ENCODE measurements at places on chromosomes 4 and X.

DNA sequence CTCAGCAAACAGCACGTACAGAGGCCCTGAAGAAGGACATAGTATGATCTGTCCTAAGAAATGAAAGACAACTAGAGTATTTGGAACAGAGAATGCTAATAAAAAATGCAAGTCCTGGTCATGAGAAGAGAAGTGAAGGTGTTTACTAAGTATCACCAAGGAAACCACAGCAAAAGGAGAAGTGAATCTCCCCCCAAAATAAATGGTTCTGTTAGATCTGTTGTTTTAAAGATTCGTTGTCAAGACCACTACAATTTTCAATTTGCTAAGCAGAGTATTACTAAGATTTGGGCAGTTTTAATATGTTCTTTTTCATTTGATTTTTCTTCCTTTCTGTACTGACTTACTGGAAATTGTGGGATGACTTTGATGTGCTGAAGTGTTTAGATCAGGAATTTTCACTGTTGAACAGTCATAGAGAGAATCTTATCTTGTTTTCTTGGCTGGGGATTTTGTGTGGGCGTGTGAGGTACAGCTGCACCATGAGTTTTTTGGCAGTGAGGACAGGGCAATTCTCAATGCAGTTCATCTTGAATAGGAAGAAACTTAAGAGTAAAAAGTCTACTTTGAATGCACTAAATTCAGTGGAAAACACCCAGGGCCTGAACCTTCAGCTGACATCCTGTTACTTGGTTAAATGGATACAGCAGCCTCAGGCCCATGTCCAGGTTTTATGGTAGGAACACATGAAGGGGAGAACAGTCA is 132.2 kb downstream of the STIM2 start:
- DNase-seq = peak; percentile 79

DNA sequence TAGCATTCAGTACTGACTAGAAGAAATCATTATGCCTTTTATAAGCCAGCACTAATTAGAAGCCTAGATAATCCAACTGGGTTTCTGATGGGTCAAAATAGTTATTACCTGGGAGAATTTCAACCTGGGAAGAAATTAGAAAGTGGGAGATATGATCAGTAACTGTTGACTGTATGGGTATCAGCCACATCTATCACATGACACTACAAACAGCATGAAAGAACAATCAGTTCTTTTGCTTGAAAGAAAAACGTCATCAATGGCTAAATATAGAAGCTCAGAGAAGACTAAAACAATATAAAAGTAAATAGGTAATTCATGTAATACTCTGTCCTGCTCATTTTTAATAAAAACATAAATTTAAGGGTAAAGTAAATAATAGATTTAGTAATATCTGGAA is 145.1 kb downstream of the CAMK2D start:
- DNase-seq = no peak

- DNase-seq = no peak
These were observed 68.8 kb downstream of the ARFIP1 start for GRCh38 chr4:152848508-152848907.

- DNase-seq = peak; percentile 51
These were observed 82.9 kb downstream of the LAS1L start for GRCh38 chrX:65451663-65452062.

GRCh38 chrX:143661286-143661685 is 25.4 kb upstream of the SLITRK4 start:
- no peak for DNase-seq

DNA sequence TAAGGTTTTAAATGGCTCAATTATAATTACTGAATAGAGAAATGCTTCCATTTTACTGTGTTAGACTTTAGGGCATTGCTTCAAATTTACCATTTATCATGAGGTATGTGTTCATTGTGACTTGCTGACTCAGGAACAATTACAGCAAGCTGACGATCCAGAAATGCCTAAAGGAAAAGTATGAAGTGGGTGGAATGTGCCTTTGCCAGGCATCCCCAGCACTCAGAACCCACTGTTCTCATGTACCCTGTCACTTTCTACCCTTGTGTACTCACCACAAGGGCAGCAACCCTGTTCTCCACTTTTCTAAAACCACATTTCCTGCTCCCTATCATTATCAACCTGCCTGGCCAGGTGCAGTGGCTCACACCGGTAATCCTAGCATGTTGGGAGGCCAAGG is 41.5 kb downstream of the QRFPR start:
- no peak for DNase-seq

DNA sequence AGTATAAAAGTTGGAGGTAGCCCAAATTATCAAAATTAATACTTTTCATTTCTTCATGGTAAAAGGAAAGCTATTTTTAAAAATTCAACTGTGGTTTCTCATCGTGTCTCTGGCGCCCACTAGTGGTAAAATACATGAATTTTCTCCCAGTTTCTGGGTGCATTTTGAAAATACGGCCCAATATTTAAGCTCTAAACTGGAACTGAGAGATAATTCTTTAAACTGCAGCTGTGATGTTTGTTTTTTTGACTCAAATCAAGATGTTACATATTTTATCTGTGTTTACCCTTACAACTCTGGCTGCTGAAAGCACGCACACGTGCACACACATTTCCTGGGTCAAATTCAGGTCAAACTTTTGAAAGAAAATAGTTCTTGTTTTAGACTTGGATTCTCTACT is 123.9 kb upstream of the ACSL4 start:
- DNase-seq = peak; percentile 38

DNA sequence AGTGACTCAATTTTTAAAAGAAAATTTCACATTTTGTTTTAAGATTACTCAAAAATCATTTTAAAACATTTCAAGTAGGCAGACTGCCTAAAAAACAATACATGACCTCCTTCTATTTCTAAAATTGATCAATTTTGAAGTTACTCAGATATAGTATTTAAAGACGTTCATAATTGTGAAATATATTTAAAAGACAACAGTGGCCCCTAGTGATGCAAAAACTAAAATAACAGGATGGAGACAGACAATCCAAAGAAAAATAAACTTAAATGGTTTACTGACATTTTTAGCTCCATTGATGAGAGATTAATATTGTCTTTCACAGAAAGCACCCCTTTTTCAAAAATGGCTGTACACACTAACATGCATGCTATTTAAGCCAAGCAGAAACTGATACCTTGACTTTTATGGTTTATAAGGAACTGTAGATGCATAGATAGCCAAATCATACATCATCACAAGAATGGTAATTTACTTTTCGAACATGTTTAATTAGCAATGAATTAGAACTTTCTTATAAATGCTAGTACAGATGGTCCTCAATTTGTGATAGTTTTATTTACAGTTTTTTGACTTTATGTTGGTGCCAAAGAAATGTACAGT is 69.8 kb upstream of the FAT4 start:
- DNase-seq = no peak

- no peak for DNase-seq
These were observed 78.4 kb downstream of the LUZP4 start for GRCh38 chrX:115367951-115368350.

GRCh38 chr4:123297836-123298235 is 98.8 kb upstream of the SPRY1 start:
- no peak for DNase-seq

GRCh38 chrX:121671649-121672048 is 624.2 kb downstream of the GLUD2 start:
- DNase-seq = no peak

DNA sequence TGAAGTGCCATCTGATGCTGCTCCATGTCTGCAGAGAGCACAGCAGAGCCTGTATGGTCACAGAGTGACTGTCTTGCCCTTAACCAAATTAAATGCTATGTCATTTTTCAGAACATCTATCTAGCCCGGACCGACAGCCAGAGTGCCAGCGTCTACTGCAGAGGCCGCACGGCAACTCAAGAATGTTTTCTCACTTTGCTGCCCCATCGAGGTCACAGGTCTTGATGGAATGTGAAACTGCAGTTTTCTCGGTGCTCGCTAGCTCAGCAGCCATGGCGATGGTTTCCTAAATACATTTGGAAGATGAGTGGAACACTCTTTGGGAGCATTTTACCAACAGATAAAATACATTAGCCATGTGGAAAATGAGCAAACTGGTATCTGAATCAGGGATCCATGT is 125.7 kb downstream of the ENPP6 start:
- no peak for DNase-seq

GRCh38 chrX:137032341-137032694 is 1.5 kb downstream of the GPR101 start:
- DNase-seq = no peak

GRCh38 chr4:182688081-182688480 is 229.1 kb downstream of the DCTD start:
- no peak for DNase-seq

- no peak for DNase-seq
These were observed 64.0 kb downstream of the POLR2B start for GRCh38 chr4:57042711-57043169.

- DNase-seq = no peak
These were observed 67.8 kb downstream of the TAPT1 start for GRCh38 chr4:16158504-16158852.

- DNase-seq = no peak
These were observed 43.9 kb downstream of the MBNL3 start for GRCh38 chrX:132444936-132445335.

GRCh38 chrX:79524642-79525041 is 157.5 kb upstream of the ITM2A start:
- DNase-seq = peak; percentile 24

GRCh38 chr4:69970071-69970470 is 4.5 kb upstream of the CSN2 start:
- no peak for DNase-seq

DNA sequence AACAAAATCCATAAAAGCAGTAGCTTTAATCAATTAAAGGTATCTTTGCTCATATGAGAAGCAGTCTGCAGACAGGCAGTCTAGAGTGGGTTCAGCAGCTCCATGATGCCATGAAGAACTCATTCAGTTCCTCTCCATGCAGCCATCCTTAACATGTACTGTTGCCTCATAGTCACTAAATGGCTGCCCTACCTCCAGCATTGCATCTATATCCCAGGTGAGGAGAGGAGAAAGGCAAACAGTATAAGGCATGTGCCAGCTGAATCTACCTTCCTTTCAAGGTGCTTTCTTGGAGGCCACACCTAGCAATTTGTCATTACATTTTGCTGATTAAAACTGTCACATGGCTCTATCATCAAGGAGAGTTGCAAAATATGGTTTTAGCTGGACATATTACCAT is 13.2 kb downstream of the CFAP99 start:
- DNase-seq = no peak

GRCh38 chr4:134585972-134586371 is 384.4 kb upstream of the PABPC4L start:
- no peak for DNase-seq

DNA sequence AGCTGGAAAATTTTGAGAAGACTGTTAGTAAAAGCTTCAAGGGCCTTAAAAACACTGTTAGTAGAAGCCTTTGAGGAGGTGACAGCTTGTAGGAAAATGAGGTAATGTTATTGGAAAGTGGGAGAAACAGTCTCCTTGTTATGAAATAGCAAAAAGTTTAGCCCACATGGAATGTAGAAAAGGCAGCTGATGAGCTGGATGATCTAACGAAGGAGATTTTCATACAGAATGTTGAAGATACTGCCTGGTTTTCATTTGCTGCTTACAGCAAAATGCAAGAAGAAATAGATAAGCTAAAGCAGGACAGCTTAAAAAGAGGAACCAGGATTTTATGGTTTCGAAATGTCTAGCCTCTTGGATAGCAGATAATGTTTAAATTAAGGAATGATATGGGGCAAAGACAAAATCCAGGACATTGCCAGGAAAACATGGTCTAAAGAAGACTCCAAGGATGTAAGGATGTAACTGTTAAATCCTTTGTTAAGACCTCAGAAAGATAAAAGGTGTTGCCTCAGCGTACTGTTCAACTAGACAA is 10.2 kb upstream of the STBD1 start:
- DNase-seq = no peak

- no peak for DNase-seq
These were observed 232.8 kb upstream of the RASGEF1B start for GRCh38 chr4:81704461-81704860.

DNA sequence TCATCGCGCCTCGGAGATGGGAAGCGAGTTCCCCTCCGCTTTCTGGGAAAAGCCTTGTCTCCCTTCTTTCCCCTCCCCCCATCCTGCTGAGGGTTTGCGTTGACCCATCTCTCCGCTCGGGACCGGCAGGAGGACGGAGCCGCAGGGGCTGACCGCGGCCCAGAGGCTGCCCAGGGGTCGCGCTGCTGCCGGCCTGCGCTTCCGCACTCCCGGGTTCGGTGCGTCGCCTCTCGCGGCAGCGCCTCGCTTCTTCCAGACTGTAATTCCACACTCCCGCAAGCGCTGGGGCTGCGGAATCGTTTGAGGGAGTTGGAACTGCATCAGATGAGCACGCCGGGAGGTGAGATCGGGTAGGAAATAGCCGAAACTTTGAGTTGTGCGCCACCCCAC is 88.3 kb downstream of the BCOR start:
- no peak for DNase-seq

DNA sequence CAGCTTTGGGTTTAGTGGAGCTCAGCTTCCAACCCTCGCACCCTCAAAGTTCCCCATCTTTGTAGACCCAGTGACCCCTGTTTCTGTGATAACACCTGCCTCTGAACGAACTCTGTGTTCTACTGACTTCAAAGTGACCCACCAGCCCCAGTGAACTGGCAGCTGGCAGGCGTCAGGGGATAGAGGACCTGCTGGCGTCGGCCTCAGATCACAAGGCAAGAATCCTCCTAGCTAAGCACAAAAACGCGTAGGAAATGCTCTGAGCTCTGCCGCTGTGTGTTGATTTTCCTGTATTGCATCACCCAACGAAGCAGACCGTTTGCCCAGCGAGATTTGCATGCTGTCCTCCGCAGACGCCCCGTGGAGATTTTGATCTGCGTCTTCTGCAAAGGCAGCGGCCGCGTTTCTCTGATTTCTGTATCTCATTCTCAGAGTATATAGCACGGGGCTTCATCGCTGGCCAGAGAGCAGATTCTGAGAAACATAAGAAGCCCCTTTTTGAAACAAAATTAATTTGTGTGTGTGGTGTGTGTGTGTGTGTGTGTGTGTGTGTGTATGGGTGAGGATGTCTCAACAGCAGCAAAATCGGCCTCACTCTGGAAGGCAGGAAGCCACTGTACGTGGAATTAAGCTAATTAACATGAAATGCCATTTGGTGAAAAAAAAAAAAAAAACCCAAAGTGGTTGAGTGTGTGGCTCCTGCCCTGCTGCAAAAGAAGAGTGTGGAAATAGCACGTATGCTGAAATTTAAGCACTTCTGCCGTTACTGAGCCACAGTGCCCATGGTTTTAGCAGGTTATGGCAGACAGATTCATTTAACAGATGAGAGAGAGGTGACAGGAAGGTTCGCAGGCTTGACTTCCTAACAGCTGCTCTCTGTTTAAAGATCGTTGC is 29.2 kb upstream of the ASMTL start:
- DNase-seq = peak; percentile 92

DNA sequence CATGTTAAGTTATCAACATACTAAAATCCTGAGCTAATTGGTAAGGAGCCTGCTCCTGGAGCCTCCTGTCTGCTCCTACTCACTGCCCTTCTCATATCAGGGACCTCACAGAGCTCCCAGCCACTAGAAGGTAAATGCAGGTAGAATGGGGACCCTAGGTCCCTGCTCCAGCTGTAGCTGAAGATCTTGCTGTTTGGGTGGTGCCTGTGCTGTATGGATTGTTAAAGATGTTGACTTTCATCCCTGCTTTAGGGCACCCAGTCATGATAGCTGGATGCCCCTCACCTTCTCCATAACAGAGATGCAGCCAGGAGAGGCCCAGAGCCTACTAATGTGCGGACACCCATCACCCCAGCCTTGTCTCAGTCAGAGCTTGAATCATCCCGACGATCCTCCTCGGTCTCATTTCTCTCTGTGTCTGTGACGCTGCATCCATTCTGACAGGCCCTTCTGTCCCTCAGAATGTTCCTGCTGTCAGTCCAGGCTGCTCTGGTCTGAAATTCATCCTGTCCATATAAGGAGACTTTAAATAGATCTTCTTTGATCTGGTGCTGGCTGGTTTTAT is 341.7 kb upstream of the GATB start:
- DNase-seq = no peak

- DNase-seq = no peak
These were observed 2.1 kb downstream of the NDNF start for GRCh38 chr4:121070274-121070673.
